ENCODE measurements at places on chromosomes 12 and 14.

DNA sequence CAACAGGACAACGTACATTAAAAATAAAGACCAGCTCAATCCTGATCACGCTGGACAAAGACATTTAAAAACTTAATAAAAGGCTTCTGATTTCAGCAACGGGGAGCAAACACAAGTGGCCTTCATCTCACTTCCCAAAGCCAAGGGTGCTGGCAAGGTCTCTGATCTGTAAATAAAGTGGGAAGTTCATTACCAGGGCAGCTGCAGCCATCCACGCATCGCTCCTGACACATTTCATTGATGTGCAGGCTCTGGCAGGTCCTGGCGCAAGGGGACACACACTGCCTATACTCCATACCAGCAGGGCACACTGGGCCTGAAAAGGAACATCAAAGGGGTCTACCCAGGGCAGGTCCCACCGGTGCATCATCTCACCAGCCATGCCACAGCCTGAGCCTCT, 51.0 kb downstream of the VWF start:
- peaks cover 7% of the 10 kb centered on the region for H3K27me3 ChIP-seq
- DNase-seq: no peak
- H3K4me3 ChIP-seq: no peak overlapping the region
- H3K27ac ChIP-seq: peak overlapping the region; percentile 50

DNA sequence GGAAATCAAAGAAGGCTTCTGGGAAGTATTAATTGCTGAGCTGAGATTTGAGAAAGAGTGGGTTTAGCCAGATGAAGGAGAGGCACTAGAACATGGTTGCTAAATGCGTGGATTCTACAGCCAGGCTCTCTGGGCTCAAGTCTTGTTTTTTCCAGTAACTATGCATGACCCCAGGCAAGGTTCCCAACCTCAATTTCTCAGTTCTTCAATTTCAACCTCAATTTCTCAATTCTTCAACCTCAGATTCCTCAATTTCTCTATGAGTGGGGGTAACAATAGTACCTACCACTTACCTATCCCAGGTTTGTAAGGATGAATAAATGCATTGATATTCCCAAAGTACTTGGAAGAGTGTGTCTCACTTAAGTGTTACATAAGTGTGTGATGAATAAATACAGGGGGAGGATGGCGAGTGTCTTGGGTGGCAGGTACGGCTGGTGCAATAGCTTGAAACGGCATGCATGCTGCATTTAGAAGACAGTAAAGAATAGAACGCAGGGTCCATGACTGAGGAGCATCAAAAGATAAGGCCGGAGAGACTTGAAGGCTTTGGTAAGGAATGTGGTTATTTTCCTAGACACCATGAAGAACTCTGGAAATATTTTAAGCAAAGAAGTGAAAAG, 149.1 kb upstream of the ATP2B1 start:
- no peak for DNase-seq
- H3K36me3 ChIP-seq: no peaks in the 10 kb centered on the region
- H3K27me3 ChIP-seq: no peaks in the 10 kb centered on the region
- peaks cover 2% of the 10 kb centered on the region for H3K4me1 ChIP-seq
- H3K4me3 ChIP-seq: no peak overlapping the region

DNA sequence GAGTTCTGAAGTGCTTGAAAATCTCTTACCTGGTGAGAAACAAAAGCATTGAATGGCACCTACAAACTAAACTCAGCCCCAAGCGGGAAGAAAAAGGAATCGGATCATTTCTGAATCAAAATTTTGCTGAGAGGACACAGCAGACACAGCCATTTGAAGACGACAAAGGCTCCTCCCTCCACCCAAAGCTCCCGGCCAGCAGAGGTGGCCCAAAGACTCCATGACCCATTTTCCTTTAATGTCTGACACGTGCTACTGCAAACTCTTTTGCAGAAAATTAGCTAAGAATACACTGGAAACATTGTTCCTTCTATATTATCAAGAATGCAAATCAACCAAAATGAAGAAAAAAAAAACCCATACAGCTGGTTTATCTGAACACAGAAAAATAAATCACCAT, 85.9 kb upstream of the FOXN3 start:
- H3K36me3 ChIP-seq: no peaks in the 10 kb centered on the region
- peaks cover 14% of the 10 kb centered on the region for H3K4me1 ChIP-seq
- no peak overlapping the region for H3K27ac ChIP-seq
- H3K27me3 ChIP-seq: no peaks in the 10 kb centered on the region
- no peak for DNase-seq

- H3K36me3 ChIP-seq: no peaks in the 10 kb centered on the region
- H3K4me1 ChIP-seq: no peaks in the 10 kb centered on the region
- no peak overlapping the region for H3K4me3 ChIP-seq
- no peaks in the 10 kb centered on the region for H3K27me3 ChIP-seq
These were observed 107.1 kb downstream of the MYRFL start for GRCh38 chr12:69932154-69932553.

- no peaks in the 10 kb centered on the region for H3K36me3 ChIP-seq
- H3K27me3 ChIP-seq: no peaks in the 10 kb centered on the region
- no peak overlapping the region for H3K27ac ChIP-seq
- no peak overlapping the region for H3K4me3 ChIP-seq
- no peaks in the 10 kb centered on the region for H3K4me1 ChIP-seq
These were observed 315.7 kb downstream of the TMEM132D start for GRCh38 chr12:129588142-129588541.

- H3K4me3 ChIP-seq: no peak overlapping the region
- H3K36me3 ChIP-seq: no peaks in the 10 kb centered on the region
- H3K4me1 ChIP-seq: peaks cover 28% of the 10 kb centered on the region
- peak overlapping the region; percentile 72 for H3K27ac ChIP-seq
- DNase-seq: peak; percentile 11
These were observed 39.7 kb downstream of the SLC8A3 start for GRCh38 chr14:70148911-70149595.

- H3K36me3 ChIP-seq: no peaks in the 10 kb centered on the region
- H3K27ac ChIP-seq: no peak overlapping the region
- no peaks in the 10 kb centered on the region for H3K27me3 ChIP-seq
These were observed 421.6 kb downstream of the APAF1 start for GRCh38 chr12:99066726-99067125.

DNA sequence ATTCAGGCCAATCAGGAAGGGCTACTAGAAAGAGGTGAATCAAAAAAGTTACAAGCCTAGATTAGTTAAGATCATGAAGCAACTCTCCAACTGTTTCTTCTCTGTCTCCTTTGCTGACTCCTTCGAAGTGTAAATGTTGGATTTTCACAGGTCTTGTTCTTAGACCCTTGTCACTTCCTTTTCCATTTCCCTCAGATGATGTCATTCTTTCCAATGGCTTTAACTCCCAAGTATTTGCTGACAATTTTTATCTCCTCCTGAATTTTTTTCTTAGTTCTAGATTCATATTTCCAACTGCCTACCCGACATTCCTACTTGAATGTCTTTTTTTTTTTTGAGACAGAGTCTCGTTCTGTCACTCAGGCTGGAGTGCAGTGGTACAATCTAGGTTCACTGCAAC, 10.8 kb downstream of the GAS2L3 start:
- H3K4me3 ChIP-seq: no peak overlapping the region
- H3K36me3 ChIP-seq: no peaks in the 10 kb centered on the region
- H3K27me3 ChIP-seq: no peaks in the 10 kb centered on the region
- no peak overlapping the region for H3K27ac ChIP-seq
- no peak for DNase-seq
- no peaks in the 10 kb centered on the region for H3K4me1 ChIP-seq

GRCh38 chr14:67837011-67837624, 17.5 kb downstream of the RAD51B start:
- no peak overlapping the region for H3K27ac ChIP-seq
- H3K4me3 ChIP-seq: no peak overlapping the region
- H3K27me3 ChIP-seq: no peaks in the 10 kb centered on the region
- H3K36me3 ChIP-seq: no peaks in the 10 kb centered on the region

DNA sequence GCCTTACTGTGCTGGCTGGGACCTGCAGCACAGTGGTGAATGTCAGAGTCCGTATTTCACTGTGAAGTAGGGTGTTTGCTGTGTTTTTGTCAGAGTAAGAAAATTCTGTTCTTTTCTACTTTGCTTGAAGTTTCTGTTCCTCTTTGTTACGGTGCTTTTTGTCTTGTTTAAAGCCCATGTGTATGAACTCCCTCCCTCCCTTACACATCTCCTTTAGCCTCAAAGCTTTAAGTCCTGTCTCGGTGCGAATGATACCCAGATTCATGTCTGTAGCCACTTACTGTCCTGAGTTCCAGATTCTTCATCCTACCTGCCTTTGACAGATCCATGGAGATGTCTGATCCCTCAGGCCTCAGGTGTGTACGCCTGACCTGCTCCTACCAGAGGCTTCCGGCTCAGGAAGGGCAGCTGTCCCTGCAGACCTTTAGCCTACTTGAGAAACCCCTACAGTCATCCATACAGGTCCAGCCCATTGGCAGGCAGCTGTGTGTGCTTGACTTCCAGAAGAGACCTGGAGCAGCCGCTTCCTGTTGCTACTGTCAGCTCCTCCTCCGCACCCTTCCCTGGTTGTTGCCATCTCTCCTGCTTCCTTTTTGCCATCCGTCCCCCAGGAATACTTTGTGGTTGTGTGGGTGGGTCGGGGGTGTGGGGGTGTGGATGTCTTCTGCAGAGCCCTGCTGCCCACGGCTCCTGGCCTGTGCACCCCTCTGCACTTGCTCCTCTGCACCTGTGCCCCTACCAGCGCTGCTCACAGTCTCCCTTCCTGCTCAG, 72.9 kb downstream of the DDX51 start:
- H3K27me3 ChIP-seq: no peaks in the 10 kb centered on the region
- H3K27ac ChIP-seq: no peak overlapping the region
- no peaks in the 10 kb centered on the region for H3K4me1 ChIP-seq
- peaks cover 68% of the 10 kb centered on the region for H3K36me3 ChIP-seq
- DNase-seq: no peak
- H3K4me3 ChIP-seq: no peak overlapping the region

GRCh38 chr12:106914796-106915634, 40.7 kb upstream of the TMEM263 start:
- no peak overlapping the region for H3K4me3 ChIP-seq
- H3K27ac ChIP-seq: no peak overlapping the region
- no peaks in the 10 kb centered on the region for H3K36me3 ChIP-seq
- H3K4me1 ChIP-seq: no peaks in the 10 kb centered on the region
- H3K27me3 ChIP-seq: no peaks in the 10 kb centered on the region
- no peak for DNase-seq

DNA sequence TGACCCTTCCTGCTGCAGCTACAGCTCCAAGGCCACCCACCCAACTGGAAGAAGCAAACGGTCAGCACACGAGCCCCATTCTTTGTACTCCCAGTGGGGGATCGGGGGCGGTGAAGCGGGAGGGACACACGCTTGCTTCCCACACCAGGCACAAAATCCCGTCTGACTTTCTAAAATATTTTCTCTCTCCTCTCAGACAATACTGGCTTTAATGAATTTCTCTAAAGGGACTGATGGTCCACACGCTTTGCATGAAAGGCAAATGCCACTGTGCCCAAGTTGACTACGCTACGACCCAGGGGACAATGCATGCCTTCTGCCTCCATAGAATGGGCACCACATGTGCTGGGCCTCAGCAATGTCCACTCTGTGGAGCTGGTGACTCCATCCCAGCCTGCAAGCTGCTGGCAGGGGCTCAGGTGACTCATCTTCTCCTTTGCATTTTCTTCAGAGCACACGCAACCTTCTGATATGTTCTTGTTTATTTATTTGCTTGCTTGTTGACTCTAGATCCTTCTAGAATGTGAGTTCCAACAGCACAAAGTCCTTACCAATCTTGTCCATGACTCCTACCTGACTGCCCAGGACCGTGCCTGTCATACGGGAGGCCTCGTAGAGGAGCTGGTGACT, 15.6 kb downstream of the SYNE3 start:
- no peaks in the 10 kb centered on the region for H3K27me3 ChIP-seq
- peak overlapping the region; percentile 71 for H3K27ac ChIP-seq
- peaks cover 34% of the 10 kb centered on the region for H3K4me1 ChIP-seq
- peak; percentile 67 for DNase-seq

DNA sequence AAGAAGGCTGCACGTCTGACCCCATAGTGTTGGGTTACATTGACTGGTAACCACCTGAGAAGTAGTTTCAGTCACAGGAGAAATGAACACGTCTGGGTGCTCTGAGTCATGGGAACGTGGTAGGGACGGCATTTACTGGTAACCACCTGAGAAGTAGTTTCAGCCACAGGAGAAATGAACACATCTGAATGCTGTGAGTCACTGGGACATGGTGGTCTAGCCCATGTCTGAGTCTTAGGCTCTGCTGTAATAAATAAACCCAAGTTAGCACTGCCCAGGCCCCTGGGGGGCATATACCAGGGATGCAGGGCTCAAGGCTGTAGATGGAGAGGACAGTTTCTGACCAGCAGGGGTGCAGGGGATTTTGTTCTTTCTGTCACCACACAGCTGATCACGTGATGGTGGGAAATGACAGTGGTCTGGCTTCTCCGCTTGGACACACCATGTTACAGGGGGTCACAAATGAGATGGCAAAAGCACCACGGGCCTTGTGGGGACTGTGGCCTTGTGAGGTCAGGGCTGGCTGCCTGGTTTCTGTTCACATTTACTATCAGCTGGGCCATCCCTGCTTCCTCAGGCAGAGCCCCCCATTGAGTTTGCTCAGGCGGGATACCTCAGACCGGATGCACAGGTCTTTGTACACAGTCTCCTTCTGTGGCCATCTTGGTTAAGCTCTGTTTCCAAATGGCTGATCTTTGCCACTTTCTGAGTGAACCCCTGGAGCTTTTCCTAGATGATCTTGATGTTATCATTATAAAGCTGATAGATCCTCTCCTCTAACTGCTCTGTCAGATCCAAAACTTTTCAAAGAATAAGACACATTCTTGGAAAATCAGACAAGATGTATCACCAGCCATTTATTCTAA, 9.8 kb upstream of the C12orf42 start:
- no peaks in the 10 kb centered on the region for H3K4me1 ChIP-seq
- H3K36me3 ChIP-seq: no peaks in the 10 kb centered on the region
- H3K27ac ChIP-seq: no peak overlapping the region
- H3K4me3 ChIP-seq: no peak overlapping the region
- H3K27me3 ChIP-seq: no peaks in the 10 kb centered on the region
- no peak for DNase-seq

DNA sequence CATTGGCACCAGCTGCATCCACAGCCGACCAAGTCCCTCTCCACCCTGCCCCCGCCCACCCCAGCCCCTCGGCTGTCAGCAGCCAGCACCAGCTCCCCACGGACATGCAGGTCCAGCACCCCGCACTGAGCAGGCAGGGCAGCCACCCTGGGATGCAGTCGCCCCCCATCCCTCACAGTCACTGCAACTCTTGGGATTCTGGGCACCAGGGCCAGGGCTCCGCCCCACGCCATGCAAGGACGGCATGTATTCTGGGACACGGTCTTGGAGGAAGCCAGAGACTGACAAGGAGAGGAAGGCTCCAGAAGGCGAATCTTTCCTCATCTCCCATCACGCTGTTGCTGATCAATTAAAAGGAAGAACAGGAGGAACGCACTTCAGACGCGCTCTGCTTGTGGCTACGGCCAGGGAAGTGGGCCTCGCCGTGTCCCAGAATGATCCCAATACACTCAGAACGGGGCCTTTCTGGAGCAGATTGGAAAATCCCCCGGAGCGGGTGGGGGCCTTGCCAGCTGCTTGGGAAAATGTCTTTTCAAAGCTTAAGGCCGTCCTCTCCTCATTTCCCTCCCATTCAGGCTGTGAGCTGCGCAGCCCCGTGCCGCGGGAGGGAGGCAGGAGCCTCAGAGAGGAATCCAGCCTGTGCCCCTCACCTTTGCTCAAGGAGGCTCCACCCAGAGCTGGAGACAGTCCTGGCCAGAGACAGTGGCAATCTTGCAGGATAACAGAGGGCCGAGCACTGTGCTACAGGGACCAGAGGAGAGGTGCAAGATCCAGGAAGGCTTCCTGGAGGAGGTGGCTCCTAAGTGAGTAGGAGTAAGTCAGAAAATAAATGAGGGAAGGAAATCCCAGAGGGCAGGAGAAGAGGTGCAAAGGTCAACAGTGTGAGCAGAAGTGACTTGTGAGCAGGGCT, 54.1 kb upstream of the DIO3 start:
- no peak for DNase-seq
- peaks cover 5% of the 10 kb centered on the region for H3K27me3 ChIP-seq
- no peaks in the 10 kb centered on the region for H3K4me1 ChIP-seq
- H3K36me3 ChIP-seq: no peaks in the 10 kb centered on the region
- H3K4me3 ChIP-seq: no peak overlapping the region

All from gastrocnemius medialis (tissue), 4 donors.